NCI-H2081 treated with DMSO at 0.1 percent for 48 hours (cell line): ENCODE measurements at places on chromosomes 1 and 21.

DNA sequence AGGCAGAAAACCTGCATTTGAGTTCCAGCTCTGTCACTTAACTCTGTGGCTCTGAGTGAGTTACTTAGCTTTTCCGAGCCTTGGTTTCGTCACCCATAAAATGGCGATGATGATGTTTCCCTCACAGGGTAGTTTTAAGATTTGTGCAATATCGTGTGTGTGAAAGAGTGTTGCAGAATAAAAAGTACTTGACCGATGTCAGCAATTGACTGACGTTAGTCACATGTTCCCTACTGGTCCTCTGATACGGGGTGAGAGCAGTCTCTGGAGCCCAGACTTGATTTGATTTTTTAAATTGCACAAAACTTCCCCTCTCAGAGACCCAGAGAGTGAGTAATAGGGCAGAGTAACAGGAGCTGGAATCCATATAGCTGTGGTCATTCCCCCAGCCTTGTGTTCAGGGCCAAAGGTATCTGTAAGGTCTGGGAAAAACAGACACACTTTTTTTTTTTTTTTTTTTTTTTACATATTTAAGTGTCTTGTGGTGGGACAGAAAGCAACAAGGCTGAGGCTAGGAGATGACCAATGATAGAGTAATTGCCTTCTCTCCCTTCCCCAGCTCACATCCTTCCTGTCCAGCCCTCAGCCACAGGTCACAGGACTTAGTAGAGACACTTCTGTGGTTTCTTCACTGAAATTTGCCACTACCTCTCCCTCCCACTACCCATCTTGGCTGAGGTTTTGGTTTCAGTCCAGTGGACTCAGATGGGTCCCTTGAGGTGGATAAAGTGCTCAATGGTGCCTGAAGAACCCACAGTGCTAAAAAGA, 2.0 kb downstream of the FCER1G start:
- DNase-seq = no peak

DNA sequence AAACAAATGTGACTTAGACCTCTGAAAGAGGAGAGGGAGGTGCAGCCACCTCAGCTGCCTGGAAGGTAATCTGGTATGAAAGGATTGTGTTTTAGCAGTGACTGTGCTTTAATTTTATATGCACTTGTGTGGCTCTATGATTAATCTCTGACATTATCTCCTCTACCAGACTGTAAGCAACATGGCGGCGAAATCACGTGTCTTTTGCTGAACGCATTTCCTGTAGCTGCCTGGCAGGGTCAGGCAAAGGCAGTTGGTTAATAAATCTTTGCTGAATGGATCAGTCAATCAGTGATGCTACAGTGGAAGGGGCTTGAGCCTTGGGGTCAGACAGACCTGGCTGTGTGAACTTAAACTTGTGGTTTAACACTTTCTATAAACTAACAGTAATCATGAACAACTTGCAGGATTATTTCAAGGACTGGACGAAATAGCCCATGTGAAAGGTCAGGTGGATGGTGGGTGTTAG, 96.9 kb downstream of the ADSS2 start:
- no peak for DNase-seq

GRCh38 chr1:223780949-223781348, 64.8 kb downstream of the TP53BP2 start:
- no peak for DNase-seq

DNA sequence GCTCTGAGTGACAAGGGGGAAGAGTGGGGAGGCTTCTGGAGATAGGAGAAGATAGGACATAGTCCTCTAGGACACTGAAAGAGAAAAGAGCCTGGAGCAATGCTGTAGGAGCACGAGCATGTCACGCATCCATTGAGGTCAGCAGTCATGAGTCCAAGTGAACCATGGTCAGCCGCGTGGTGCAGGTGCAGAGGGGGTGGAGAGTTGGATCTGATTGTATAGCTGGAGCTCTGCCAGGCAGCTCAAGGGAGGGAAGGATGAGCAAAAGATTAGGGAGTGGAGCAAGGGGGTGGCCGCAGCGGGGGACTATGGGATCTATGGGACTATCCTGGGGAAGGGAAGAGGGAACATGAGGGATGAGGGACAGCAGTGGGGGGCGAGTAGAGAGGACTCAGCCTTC, 14.0 kb downstream of the PADI1 start:
- no peak for DNase-seq

DNA sequence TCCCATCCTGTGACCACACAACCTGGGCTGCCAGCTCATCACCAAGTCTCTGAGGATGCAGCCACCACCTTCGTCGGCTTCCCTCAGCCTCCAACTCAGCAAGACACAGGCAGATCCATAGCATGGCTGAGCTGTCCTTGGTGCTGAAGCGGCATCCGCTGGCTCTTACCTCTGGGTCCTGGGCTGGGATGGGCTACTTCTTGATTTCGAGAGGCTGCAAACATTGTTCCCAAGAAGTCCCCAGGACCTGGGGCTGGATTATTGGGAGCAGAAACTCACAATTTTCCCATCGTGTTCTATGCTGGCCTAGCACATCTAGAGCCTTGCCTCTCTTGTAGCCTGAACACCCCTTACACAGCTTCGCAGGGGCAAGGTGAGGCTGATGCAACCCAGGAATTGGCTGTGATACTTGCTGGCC, 24.9 kb upstream of the C1QA start:
- DNase-seq = no peak

DNA sequence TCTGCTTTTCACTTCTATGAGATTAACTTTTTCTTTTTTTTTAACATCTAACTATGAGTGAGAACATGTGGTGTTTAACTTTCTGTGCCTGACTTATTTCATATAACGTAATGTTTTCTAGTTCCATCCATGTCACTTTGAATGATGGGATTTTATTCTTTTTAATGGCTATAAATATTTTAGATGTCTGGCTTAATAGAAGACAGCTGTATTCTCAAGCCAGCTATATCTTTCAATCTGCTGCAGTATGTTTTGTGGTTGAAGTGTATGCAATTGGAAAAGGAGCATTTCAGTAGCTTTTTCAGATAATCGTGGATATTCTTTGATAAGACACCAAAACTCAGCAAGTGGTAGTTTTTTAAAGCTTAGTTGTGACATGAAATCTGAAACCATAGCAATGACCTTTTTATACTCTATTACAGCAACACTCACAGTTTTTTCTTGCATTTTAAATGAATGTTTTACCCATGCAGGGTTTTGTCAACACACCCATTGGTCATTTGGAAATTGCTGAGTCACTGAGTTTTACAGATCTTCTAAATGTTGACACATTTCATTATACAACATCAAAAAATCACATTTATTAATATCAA, 5.7 kb upstream of the SVBP start:
- no peak for DNase-seq
